ENCODE measurements at places on chromosomes 1 and 21. TPM values are rescaled to one million over a fixed set of nuclear protein-coding genes. Genes with fewer than 3 reads are reported as not detected.

- peak; percentile 1 for DNase-seq
These were observed 174.2 kb upstream of the NFIA start for GRCh38 chr1:60908159-60908558.

GRCh38 chr1:37486680-37487618 lies 12.6 kb downstream of the ZC3H12A start:
- peak; percentile 59 for DNase-seq

The SPATA21 gene
- total RNA-seq, result not detected

The RAP1GAP gene
- not detected for total RNA-seq

DNA sequence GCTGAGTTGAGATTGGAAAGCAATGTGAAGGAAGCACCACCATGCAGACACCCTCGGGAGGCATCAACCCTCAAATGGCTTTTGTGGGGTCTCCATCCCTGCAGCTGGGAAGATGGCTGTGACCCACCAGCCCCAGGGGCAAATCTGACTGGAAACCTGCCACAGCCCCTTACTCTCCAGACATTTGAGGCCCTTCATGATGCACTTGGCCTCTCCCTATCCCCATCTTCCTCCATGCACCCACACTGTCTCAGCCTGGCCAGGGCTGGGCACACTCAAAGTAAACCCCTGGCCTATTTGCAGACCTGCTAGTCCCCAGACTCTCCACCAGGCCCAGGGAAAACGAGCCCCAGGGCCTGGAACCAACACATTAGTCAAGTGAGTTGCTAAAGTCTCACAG lies 205.2 kb downstream of the MATN1 start:
- no peak for DNase-seq

DNA sequence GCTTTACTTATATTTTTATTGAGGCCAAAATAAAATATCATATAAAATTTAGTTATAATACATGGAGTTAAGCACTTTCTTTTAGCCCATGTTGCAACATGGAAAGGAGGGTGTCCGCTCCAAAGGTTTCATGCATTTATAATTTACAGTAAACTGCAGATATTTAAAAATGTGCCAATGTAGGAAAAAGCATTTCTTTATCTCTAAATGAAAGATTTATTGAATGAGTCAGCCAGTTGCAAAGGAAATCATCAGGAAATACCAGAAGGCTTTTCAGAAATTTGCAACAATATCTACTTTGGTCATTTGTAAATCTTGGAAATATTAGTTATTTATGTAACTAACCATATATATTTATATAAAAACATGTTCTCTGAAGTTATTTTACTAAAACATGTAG lies 12.1 kb downstream of the ATP6V1G3 start:
- peak; percentile 12 for DNase-seq

The LCE1E gene
- total RNA-seq, result not detected

DNA sequence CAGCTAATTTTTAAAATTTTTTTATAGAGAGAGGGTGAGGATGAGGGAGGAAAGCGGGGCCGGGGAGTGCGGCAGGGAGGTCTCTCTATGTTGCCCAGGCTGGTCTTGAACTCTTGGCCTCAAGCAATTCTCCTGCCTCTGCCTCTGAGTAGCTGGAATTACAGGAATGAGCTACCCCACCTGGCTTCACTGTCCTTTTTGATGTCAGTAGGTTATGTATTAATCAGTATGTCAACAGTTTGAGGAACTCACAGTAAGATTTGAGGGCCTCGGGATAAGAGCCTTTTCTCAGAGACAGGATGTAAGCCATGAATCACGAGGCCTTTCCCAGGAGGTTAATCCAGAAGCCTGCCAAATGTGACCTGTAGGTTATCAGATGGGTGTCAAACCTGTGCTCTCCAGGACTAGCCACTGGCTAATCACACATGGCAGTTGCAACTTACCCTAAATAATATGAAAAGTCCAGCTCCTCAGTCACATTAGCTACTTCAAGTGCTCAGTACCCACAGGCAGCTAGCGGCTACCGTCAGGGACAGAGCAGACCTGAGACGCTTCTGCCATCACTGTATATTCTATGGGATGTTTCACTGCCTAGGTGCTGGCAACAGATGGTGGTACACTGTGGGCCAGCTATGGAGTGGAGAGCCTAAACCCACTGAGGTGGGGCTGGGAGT lies 33.1 kb downstream of the TRIM67 start:
- DNase-seq, result no peak

The CD160 gene
- total RNA-seq, result not detected

The RNPC3 gene
- 10.2 TPM for total RNA-seq

- no peak for DNase-seq
These were observed 484.3 kb downstream of the LMO4 start for GRCh38 chr1:87812871-87813577.

DNA sequence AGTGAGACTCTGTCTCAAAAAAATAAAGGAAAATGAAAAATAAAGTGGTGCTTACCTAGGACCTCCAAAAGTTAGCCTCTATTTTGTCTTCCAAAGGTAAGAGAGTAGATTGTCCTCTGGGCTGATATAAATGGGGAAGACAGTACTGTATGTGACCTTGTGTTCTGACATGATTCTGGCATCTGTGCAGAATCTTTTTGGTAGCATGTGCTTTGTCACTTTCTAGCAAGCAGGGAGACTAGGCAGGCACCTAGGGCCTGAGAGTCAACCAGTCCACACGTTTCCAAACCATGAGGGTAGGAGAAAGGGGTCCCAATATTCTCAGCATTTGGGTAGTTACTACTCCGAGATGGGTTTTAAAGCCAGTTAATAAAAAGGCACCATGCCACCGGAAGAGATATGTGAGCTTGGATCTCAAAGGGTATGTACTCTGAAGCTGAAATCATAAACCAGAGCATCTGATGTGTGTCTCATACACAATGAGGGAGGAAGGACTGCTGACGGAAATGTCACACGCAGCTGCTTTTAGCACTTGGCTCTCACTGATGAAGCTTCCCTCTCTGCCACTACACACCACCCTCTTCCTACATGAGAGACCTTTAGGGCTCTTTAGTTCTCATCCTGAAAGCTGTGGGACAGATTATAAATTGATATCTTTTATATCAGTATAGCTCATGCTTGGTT lies 27.0 kb upstream of the SLC16A1 start:
- no peak for DNase-seq

DNA sequence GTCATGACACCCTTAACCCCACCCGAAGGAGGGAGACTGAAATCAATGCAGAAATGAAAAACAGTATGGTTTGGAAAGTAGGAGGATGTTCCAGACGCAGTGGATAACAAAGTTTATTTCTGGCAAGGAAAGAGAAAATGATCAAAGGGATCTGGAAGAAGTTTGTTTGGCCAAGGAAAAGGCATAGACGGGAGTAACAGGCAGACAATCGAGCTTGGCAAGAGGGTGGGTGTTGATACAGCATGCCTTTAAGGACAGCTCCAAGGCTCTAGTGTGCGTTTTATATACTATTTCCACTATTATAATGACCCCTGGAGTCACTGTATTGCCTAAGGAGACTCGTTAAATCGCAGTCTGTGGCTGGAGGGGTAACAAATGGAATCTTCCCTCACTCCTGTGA lies 303.7 kb upstream of the RUNX1 start:
- DNase-seq, result no peak

- DNase-seq, result no peak
These were observed 6.2 kb downstream of the SIM2 start for GRCh38 chr21:36704958-36705678.

- no peak for DNase-seq
These were observed 170.7 kb upstream of the GALNT2 start for GRCh38 chr1:229896306-229896705.

DNA sequence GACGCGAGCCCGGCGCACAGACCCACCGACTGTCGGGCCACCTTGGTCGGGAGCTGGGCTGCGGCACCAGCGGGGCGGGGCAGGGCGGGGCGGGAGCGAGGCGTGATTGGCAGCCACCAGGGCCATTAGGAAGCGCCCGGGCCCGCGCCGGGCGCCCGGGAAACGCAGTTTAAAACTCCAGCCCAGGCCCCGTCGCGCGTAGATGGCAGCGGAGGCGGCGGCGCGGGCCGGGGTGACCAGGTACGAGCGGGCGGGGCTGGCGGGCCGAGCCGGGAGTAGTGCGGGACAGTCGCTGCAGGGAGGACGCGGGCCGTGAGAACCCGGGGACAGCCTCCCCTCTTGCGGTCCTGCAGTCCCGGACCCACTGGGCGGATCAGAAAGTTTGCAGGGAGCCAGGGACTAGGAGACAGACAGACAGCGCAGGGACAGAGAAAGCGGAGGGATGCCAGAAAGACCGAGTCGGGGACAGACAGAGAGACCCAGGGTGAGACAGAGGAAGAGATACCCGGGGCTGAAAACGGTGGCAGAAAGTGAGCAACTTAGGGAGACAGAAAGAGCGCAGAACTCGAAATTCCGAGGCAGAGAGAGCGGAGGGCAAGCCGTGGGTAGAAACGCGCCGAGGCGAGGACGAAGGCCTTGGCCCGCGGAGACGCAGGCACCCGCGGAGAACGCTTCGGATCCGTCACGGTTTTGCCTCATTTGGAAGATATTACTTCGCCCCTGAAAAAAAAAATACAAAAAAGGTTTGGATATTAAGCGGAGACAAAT lies at the start of gene DMBX1:
TSS of gene DMBX1 (plus strand) at position 199 of the 768 bp plus-strand sequence. CDS start 17,175 bp downstream, outside the sequence.
- no peak for DNase-seq

- no peak for DNase-seq
These were observed 31.9 kb downstream of the PUM1 start for GRCh38 chr1:31033598-31033997.

DNA sequence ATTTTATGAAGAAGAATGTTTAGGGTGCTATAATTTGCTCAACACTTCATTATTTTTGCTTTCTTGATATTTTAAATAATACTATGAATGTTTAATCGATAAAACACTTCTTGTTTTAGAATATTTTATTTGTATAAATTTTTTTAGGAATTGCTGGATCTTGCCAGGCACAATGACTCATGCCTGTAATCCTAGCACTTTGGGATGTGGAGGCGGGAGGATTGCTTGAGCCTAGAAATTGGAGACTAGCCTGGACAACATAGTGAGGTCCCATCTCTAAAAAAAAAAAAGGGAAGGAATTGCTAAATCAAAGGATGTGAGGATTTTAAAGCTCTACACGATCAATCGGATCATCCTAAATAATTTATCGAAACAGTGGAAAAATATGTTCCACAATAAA lies 17.6 kb downstream of the RNF11 start:
- DNase-seq, result no peak

DNA sequence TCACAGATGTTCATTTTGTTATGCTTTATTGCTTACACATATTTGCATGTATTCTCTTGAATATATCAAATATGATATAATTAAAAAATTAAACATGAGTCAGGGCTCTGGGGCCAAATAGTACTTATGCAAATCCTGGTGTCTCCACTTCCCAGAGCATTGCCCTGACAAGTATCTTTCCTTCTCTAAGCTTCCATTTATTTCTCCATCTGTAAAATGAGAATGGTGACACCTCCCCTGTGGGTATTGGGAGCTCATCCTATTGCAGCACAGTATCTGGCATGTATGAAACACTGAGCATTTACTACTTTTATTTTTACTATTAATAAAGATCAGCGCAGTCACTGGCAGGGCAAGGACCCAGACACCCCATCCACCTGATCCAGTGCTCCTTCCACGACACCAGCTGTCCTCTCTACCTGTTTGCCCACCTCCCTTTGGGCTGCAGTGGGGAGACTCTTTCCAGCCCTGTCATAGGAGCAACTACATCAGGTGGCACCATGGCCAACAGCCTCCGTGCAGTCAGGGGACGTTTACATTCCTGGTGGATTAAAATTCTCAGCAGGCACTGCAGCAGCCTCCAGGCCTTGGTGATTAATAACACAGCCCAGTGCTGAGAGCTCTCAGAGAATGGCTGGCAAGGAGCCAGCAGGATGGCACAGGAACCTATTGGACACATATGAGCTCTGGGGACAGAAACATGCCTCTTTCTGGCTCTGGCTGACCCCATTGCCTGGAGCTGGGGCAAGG lies 113.0 kb downstream of the DMRTB1 start:
- peak; percentile 84 for DNase-seq

- DNase-seq, result no peak
These were observed 148.6 kb downstream of the ST6GALNAC5 start for GRCh38 chr1:77015748-77016341.

The MYCL gene
- total RNA-seq, result 0.29 TPM

- peak; percentile 71 for DNase-seq
These were observed 57.9 kb downstream of the CENPF start for GRCh38 chr1:214660900-214661299.

Measured in HFFc6 (cell line).